Erythroblast (primary cell): ENCODE measurements at places on chromosomes 6 and 20.

GRCh38 chr6:132190097-132190814 lies 211.0 kb downstream of the MOXD1 start:
- no peak for DNase-seq

DNA sequence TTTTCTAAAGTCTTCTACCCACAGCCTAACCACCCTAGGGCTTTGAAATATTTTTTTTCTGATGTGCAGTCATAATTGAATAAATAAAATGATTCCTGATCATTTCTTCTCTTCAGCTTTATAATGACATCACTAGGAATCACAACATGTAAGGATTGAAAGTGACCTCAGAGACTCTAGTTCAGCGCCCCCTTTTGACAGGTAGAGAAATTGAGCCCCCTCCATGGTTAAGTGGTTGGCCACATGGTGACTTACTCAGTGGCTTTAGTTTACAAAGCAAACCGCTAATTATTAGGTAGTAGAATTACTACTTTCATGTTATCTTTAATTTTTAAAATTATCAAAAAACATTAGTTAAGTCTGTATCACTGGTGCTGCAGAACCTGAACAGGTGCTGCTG lies 13.3 kb upstream of the SLC2A12 start:
- peak; percentile 59 for DNase-seq

- no peak for DNase-seq
Observed at GRCh38 chr6:37871616-37872372, 52.3 kb downstream of the ZFAND3 start.

DNA sequence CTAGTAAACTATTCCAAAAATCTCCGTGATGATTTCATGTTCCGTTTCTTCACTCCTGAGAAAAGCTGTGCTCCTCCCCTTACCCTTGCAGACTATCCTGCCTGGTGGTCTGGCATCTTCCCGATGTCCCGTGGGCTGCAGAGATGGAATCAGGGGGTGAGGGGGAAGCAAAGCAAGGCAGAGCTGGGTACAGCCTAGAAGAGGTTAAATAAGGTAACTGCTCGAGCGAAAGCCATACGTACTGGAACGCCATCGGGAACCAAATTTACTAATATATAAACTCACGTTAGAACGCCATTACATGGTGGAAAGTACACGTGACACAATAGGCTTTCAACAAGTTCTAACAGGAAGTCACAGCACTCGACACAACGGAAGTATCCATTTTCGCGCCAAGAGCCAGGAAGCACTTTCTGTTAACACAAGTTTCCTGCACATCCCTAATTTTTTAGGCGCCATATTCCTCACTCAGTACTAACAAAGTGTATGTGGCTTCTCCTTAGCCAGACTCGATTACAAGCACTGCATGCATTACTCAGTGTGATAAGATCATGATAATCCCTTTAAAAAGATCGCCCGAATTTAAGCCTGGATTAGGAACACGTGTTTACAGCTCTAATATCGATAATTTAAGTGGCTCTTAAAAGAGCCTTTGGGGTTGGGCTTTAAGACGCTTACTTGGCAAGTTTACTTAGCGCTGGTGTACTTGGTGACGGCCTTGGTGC lies 101.6 kb upstream of the PRSS16 start:
- peak; percentile 92 for DNase-seq

DNA sequence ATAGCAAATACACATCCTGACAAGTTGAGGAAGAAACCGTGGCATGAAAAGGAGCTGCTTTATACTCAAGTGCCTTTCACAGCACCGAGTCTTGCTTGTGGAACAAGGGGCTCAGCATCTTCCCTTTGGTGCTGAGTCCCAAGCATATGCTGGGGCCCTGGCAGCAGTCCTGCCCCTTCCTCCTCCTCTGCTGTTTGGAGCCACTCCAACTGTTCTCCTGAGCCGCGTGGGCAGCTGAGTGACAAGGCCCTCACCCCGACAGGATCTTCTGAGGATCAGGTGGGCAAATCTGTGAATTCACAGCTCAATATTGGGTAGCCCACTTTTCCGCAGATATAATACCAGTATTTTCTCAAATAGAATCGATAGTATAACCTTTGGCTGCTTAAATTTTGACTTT lies 24.7 kb downstream of the DACT2 start:
- DNase-seq = no peak

DNA sequence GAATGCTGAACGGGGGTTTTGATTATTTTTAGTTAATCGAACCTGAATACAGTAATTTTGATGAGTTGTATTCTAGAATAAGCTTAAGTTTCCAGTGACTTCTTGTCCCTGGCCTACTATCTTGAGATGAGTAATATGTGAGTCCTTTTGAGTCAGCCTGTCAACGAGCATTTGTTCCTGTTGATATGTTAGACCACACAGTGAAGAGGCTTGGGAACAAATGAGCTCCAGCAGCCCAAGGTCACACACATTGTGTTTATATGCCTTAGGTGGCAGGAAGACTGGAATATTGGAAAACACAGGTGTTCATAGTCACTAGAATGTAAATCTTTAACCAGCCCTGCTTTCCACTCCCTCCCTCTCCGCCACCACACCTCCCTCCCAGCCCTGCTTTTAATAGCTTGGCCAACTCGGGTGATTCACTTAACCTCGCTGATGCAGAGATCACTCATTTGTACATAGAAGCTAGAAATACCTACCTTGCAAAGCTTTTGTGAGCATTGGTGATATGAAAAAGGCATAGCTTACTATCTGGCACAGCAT lies 9.1 kb downstream of the SMPDL3A start:
- DNase-seq = no peak

GRCh38 chr20:62562831-62563230 lies 79.5 kb upstream of the SLCO4A1 start:
- no peak for DNase-seq

DNA sequence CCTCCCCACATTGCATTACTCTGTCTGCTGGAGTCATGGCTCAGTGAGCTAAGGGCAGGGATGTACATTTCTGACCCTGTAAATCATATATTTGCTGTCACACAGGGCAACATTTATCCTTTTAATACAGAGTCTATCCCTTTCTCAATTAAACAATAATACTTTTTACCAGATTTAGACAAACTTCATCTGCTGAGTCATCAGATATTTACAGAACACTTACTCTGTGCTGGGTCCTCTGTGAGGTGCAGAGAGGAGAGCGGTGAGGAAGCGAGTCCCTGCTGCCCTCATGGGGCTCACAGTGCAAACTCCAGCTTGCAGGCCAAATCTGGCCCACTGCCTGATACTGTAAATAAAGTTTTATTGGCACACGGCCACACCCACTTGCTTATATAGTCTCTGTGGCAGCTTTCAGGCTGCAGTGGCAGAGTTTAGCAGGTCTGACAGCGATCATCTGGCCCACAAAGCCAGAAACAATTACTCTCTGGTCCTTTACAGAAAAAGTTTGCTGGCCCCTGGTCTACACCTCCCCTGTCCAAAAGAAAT lies 144.5 kb downstream of the CDH26 start:
- no peak for DNase-seq

GRCh38 chr6:170407200-170407599 lies 100.6 kb downstream of the FAM120B start:
- DNase-seq = no peak
